NCI-H1092 (cell line): ENCODE measurements at places on chromosomes 11 and 22.

DNA sequence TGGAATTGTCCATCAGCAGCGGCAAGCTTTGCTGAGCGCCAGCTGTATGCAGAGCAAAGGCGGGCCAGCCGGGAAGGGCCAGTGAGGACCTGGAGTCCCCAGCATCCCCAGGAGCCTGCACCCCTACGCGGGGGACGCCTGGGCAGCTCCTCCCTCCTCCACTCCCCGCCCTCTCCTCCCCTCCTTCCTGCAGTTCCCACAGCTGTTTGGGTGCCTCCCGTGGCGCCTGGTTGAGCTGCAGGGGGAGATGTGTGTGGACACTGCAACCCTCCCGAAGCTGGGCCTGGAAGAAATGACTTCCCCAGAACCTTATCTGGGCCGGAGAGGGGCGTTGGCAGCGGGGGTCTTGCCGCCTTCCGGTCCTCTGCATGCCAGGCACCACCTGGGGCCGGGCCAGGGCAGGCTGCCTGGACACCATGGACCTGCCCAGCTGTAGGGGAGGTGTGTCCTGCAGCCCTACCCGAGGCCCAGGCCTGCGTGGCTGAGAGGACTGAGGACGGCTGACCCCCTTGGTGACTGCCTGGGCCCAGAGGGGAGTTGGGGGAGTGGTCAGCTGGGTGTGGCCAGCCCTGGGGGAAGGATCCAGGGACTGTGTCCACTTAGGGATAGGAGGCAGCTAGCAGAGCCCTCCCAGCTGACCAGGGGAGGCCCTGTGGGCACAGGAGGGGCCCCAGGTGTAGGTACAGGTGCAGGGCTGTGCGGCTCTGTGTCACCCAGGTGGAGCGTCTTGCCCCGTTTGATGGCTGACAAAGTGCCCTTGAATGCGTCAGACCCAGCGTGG lies 16.8 kb upstream of the MUC6 start:
- DNase-seq: no peak

GRCh38 chr11:76824083-76824939 lies 36.4 kb upstream of the ACER3 start:
- no peak for DNase-seq

GRCh38 chr22:36901411-36902142 lies 11.9 kb upstream of the CSF2RB start:
- no peak for DNase-seq

DNA sequence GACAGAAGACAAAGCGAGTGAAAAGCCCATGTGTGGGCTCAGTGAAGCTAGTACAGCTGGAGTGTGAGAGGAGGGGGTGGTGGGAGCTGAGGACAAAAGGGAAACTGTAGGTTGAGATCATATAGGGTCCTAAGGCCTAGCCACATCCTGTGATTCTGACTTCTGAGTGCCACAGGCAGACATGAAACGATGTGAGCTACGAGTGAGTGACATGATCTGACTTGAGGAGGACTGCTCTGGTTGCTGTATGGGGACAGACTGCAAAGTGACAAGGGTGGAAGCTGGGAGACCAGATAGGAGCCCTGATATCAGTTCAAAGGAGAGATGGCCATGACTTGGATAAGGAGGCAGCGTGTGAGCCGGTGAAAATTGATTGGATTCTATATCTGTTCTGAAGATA lies 85.4 kb downstream of the MICAL2 start:
- no peak for DNase-seq

GRCh38 chr11:123170929-123171328 lies 24.1 kb downstream of the CLMP start:
- no peak for DNase-seq

DNA sequence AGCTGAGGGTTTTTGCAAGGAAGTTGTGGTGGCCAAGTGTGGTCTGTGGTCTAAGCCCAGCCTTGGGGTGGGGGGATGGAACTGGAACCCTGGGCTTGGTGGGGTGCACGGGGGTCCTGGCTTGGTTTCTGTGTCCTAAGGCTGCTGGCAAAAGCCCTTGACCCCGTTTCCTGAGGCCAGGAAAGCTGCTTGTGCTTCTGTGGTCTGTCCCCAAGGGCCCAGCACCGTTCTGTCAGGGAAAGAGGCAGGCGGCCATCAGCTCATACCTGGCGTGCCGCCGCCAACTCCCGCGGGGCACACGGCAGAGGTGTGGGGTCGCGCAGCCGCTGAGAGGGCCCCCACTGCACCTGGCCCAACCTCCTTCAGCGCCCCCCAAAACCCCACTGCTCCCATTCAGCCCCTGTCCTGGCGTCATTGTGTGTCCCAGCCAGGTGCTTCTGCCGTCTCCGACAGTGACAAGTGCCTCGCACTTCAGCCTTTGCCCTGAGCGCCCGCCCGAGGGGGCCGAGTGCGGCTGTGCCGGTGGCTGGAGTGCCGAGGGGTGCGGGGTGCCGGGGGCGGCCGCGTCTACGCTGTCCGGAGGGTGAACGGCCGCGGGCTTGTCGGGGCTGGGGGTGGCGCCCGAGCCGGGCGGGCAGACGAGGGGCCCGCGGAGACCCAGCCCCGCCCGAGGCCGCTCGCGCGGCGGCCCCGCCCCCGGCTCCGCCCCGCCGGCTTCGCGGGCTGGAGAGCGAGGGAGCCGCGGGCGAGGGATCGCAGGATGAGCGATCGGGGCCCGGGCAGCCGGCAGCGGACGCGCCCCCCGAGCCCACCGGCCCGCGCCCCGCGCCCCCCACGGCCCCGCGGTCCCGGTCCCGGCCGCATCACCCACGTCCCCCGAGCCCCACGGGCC lies at the start of gene CNIH2:
CNIH2 (plus strand) TSS at position 705 of the 892 bp plus-strand sequence. CDS start 282 bp downstream, outside the sequence.
- DNase-seq: peak; percentile 33

DNA sequence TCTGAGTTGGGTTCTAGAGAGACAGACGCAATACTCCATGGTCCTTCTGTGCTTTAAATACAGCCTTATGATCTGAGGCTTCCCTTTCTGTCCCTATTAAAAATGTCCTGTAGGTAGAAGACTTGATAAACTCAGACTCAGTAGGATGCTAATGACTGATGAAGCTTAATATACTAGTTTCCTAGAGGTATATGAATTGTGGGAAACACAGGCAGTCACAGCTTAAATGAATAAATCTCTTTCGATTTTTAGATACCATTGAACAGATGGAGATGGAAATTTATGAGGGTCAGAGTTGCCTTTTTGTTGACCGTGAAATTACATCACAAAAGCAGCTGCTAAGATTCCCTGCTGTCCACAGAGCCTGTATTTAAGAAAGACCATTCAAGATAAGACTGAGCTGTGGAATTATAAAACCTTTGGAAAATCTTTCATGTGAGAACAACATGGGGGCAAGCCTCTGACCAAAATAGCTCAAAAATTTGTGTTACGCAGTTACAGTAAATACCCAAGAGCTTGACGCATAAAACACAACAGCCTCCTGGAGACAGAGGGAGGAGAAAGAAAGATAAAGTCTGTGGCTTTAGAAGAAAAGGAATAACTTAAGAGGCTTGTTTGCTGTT lies 172.3 kb downstream of the AASDHPPT start:
- DNase-seq: no peak

DNA sequence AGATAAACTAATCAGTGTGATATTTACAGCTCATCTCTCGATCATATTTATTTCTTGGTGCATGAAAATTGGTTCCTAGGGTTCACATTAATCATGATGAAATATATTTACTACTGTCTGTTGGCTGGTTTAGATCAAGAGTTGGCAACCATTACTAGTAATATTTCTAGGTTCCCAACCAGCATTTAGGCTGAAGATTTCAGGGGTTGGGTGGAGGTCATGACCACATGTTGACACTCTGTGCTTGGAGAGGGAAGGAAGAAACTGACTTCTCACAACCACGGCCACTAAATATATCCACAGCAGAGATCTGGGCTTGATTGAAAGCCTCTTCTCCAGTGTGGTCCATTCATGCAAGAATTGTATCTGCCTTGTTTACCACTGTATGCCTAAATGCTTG lies 87.9 kb downstream of the ALX4 start:
- DNase-seq: no peak

GRCh38 chr11:22193348-22194051 lies 615 bp downstream of the ANO5 start:
- DNase-seq: peak; percentile 44

GRCh38 chr11:73478737-73479347 lies 102.6 kb downstream of the RELT start:
- no peak for DNase-seq

DNA sequence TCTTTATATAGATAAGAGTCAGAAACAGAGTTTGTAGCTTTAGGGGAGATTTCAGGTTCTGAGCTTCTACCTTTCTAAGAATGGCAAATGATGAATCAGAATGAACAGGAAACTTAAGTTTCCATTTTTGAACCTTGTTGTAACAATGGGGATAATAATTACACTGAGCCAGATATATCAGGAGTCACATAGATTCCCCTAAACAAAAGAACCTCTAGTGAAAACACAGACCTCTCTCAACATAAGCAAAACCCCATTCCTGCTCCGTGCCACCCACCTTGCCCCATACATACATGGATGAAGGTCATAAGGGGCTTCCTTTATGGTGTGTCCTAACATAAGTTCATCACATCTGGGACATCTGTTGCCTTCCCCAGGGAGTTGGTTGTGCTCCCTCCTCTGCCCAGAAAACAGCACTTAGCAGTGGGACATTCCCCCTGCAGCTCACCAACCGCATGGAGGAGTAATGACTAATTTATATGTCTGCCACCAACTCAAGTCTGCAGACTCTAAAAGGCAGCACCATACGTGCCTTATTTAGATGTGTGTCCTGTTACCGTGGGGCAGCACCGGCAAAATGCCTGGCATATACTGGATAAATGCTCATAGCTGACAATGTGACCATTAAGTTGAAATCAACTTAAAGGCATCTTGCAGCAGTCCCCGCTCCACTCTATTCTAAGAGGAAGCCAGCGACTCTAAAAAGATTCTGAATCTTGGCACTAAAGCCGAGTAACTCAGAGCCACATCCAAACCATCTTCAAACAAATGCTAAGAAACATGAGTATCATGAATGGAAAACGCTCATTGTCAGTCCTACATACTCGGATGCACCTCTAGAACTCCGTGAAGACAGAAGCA lies 8.0 kb downstream of the JAML start:
- no peak for DNase-seq

GRCh38 chr11:124123622-124124021 lies 8.4 kb downstream of the VWA5A start:
- peak; percentile 34 for DNase-seq

DNA sequence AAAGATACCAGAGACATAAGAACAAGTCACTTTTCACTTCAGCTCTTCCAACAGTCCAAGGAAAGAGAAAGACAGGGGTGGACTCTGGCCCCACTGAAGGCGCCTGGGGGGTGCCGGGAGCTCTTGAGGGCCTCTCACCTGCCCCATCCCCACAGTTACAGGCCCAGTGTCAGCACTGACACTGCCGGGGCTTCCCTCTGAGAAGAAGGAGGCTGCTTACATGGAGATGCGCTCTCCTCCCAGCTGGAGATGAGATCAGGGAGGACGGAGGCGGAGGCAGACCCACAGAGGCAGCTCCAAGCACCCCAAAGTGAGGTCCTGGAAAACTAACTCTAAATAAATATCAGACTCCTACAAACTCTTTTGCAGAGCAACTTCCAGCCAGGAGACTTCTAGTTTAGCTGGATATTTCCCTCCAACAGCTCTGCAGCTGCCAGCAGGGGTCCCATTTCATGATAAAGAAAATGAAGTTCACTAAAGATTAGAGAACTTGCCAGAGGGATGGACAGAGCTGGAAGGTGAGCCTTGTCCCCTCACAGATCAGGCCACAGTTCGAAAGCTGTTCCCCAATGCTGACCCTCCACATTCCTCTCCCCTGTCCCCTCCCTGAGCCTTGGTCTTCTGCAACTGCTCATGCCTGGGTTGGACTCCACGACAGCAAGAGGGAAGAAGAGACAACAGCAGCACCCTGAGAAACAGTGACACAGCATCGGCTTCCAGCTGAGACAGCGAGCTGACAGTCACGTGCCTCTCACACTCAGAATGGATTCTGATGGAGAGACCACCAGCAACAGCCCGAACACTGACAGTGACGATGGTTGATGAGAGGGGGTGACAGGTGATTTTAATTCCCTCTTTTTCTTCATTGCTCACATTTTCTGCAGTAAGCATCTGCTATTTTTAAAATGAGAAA lies 5.8 kb downstream of the CARS1 start:
- no peak for DNase-seq

DNA sequence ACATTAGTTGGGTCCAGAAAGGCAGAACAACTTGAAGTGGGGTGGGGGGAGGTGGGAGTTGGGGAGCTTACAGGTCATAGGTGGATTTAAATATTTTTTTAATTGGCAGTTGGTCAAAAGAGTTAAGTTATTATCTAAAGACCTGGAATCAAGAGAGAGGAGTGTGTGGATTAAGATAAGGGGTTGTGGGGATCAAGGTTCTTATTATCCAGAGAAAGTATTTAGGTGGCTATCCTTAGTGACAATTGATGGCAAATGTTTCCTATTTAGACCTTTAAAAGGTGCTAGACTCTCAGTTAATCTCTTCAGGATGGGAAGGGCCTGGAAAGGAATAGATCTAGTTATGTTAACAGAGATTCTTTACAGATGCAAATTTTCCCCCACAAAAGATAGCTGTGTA lies 120.7 kb upstream of the OR9Q1 start:
- no peak for DNase-seq

DNA sequence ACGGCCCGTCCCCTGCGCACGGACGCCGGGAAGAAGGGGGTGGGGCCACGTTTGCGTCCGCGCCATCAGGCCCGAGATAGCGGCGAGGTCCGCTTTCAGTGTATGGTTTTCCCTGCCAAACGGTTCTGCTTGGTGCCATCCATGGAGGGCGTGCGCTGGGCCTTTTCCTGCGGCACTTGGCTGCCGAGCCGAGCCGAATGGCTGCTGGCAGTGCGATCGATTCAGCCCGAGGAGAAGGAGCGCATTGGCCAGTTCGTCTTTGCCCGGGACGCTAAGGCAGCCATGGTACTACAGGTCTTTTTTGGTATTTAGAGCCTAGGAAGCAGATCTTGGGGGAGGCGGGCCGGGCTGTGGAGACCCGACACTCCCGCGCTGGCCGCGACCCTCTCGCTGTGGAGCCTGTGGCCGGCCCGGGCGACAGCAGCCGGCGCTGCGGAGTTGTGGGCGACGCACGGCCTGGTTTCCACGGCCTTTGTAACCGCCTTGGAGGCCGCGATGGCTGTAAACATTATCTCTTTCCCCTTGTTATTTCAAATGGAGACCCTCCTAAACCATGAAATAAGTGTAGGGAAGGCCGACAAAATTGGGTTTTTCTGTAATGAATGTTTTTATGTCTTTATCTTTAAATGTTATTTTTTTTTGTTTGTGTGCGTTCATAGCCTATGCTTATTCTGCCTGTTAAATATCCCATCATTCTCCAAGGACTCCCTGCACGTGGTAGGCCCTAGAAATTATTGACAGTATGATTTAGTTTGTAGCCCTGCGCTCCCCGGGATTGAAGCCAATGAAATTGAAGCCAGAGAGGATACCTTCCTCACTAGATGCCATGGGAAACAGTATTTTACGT lies at the start of gene AASDHPPT:
AASDHPPT (plus strand) TSS at position 54 of the 847 bp plus-strand sequence; CDS start at position 103, 49 bp downstream.
- peak; percentile 47 for DNase-seq

DNA sequence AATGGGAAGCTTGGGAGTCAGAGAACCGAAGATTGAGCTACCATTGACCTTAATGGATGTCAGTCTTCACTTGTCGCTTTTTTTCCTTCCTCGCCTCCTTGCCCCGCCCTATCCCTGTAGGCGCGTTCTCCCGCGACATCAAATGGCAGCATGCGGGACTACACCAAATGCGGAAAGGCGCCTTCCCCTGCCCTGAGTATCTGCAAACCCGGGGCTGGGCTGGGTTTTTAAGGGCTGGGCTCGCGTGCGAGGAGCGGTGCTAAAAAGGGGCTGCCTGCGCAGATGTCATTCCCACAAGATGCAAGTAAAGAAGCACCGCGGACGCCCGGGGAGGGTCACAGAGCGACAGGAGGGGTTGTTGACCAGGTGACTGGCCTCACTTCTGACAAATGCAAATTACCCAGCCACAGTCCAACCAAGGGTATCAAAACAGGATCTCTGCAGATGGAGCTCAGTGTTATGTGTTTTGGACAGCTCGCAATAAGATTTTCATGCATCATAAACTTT lies 4.7 kb upstream of the FAM111B start:
- no peak for DNase-seq
